ENCODE measurements at places on chromosomes 3 and 15. TPM values are rescaled to one million over a fixed set of nuclear protein-coding genes. Genes with fewer than 3 reads are reported as not detected.
A peak's percentile ranks its signal among the peaks of the same experiment; 100 is the strongest.

Gene GRIP2
- 0.08 TPM for total RNA-seq

- DNase-seq: no peak
These were observed 311.1 kb downstream of the ZPLD1 start for GRCh38 chr3:102745881-102746280.

DNA sequence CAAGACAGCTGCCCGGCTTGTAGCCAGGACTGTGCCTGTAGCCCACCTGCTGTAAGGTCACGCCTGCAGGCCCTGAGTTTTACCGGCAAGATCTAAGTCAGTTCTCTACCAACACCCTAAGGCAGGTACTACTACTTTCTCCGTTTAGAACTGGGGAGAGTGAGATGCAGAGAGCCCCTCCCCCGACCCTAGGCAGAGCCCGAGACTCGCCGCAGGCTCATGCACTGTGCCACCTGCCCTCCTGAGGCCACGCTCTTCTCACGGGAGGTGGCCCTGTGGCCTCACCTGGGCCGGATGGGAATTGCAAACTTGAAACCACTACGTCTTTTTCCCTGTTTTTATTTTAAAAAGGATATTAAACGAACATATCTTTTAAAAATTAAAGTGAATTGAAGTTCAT is 36.9 kb upstream of the PCSK6 start:
- DNase-seq: no peak

DNA sequence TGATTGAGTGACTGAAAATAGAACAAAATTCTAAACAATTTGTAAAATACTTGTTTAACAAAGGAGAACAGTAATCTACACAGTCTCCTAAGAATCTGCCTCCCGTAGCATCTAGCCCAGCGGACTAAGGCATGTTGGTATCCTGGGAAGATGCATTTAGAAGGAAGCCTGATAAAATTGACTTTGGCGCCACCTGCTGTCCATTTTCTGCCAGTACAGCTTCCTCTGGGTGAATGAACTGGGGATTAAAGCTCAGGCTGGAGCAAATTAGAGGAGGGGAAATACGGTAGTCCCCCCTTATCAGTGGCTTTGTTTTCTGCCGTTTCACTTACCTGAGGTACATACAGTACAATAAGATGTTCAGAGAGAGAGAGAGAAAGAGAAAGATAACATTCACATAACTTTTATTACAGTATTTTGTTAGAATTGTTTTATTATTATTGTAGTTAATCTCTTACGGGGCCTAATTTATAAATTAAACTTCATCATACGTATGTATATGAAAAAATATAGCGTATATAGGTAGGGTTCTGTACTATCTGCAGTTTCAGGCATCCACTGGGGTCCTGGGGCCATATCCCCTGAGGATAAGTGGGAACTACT is 191.6 kb downstream of the GAP43 start:
- peak; percentile 68 for DNase-seq

DNA sequence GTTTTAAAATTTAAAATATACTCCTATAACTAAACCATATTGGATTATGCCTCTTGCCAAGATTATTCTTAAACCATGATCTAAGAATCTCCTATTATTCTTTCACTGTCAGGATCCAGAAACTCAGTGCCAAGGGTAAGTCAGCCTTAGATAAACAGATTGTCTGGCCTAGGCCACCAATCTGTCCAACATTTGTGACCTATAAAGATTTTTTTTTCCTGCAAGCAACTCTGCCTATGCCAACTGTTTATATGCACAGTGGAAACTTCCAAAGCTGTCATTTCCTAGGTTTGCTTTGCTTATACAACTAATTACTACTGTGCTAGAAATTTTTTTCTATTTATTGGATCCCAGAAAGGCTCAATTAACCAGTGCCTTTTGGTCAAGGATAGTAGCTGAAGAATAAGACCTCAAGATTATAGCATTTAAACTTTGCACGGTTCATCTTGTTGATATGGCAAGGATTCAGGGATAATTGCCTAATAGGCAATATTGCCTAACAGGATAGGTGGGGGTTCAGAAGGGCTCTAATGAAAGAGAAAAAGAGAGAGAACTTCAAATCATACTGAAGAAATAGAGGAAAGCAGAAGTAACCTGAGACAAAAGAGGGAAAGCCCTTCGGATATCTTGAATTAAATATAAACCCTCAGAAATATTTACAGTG is 22.8 kb downstream of the GAP43 start:
- DNase-seq: no peak

DNA sequence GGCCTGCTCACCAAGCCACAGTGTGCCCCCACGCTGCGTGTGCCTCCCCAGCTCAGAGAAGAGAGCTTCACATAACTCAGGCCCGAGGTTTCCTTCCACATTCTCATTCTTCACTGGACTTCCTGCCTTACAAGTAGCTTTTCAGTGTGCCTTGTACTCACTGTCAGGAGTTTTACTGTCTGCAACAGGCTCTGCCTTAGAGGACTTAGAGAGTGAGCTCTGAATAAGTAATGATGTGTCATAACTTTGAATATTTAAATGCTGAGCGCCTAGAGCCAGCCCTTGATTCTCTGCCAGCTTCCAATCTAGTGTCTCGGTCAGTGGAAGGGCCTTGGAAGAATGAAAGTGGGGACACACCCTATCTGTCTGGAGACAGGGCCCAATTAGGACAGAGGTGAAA is 41.8 kb downstream of the ITGB5 start:
- DNase-seq: no peak

Gene LMAN1L
- total RNA-seq: 0.63 TPM

Gene PTH1R
- total RNA-seq: not detected

DNA sequence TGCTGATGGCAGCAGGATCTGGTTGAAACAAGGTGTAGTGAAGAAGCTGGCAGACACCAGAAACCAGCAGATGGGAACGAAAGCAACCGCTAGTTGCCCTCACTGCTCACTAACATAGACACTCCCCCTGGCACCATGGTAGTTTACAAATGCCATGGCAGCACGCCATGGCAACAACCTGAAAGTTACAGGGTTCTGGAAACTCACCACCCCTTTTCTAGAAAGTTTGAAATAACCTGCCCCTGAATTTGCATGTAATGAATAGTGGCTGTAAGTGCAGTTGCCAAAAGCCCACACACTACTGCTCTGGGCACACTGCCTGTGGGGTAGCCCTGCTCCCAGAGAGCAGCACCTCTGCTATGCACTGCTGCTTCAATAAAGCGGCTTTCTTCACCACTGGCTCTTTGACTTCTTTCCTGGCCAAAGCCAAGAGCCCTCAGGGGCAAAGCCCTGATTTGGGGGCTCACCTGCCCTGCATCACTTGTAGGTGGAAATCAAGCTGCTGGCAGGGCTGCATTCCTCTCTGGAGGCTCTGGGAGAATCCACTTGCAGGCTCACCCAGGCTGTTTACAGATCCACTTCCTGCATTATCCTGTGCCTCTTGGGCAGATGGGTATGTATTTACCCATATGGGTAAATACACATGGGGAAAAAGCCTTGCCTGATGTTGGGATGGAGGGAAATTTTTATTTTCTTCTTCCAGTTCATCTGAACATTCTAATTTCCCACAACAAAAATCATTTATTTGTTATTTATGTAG is 2.0 kb upstream of the GP9 start:
- no peak for DNase-seq

Gene CIB2
- 1.1 TPM for total RNA-seq

DNA sequence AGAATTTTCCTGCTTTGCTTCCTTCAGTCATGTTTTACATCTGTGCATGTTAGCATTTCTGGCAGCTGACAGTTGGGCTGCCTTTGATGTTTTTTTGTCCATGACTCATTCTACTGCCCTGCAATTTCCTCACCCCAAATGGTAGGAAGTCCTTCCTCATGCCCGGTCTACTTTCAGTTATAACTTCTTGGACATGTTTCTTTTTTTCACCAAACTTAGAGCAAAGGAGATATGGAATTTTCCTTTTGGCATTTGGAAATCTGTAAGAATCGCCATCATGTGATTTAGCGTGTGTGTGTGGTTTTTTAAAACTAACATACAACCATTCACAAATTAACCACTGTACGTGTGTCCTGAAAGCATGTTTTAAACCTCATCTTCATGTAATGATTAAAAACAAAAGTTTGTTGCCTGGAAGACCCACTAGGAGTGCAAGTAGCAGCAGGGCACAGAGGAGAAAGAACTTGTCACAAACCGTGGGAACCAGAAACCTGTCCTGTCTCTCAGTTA is 430.7 kb upstream of the CFAP20DC start:
- no peak for DNase-seq

DNA sequence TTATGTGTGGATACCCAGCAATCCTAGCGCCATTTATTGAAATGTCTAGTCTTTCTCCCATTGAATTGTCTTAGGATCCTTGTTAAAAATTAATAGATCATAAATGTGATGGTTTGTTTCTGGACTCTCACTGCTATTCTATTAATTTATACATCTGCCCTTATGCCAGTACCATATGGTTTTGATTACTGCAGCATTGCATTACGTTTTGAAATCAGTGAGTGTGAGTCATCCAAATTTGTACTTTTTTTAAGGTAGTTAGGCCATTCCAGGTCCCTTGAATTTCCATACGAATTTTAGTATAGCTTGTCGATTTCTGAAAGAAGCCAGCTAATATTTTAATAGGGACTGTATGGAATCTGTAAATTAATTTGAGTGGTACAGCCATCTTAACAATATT is 648.6 kb upstream of the ZNF385D start:
- no peak for DNase-seq
